ENCODE measurements at places on chromosomes 6 and 20.

DNA sequence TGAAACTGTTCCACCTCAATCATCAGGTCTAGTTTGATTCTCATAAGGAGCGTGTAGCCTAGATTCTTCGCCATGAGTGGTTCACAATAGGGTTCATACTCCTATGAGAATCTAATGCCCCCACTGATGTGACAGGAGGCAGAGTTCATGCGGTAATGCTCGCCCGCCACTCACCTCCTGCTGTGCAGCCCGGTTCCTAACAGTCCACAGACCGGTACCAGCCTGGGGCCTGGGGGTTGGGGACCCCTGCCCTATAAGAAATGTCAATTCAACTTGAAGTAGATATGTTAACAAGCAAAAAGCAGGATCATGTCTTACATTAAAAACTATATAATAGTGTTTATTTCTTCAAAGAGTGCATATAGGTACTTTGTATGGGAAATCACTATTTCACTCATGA, 216.5 kb downstream of the COL19A1 start:
- no peaks in the 10 kb centered on the region for H3K4me1 ChIP-seq
- H3K27ac ChIP-seq = no peak overlapping the region
- no peaks in the 10 kb centered on the region for H3K27me3 ChIP-seq
- no peak for DNase-seq
- no peaks in the 10 kb centered on the region for H3K36me3 ChIP-seq

DNA sequence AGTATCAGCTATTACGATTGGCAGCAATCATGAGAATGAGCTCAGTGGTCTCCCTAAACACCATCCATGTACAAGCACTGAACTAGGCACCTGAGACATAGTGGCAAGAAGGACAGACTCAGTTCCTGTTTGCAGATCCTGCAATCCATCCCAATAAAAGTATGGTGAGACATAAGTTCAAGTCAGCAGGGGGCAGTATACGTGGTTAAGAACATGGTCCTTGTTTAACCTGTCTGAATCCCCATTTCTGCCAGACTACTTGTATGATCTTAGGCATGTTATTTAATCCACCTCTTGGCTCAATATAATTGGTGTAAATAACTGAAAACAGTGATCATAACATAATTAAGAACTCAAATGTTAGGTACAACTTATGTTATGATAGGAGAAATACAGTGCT, 33.2 kb upstream of the PNISR start:
- peak; percentile 7 for DNase-seq
- H3K36me3 ChIP-seq = no peaks in the 10 kb centered on the region
- H3K27me3 ChIP-seq = no peaks in the 10 kb centered on the region
- no peak overlapping the region for H3K27ac ChIP-seq
- no peak overlapping the region for H3K4me3 ChIP-seq

DNA sequence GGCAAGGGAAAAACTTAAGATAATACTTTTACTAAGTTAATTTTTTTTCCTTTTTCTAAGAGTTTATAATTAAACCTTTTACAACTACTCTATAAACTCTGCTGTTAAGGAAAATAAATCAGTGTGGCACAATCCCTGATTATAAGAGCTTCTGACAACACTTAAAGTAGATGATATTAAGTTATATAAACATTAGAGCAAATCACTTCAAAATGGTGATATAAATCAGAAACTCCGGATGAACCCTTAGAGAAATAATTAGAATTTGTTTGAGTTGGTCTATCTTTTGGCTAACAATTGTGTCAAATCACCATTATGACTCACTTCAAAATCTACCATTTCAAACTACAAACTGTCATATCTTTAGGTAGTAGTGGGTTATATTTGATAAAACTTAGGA, 104.9 kb downstream of the ARHGAP18 start:
- H3K27ac ChIP-seq = no peak overlapping the region
- peaks cover 6% of the 10 kb centered on the region for H3K36me3 ChIP-seq
- H3K4me1 ChIP-seq = peaks cover 10% of the 10 kb centered on the region
- H3K27me3 ChIP-seq = no peaks in the 10 kb centered on the region
- H3K4me3 ChIP-seq = no peak overlapping the region

DNA sequence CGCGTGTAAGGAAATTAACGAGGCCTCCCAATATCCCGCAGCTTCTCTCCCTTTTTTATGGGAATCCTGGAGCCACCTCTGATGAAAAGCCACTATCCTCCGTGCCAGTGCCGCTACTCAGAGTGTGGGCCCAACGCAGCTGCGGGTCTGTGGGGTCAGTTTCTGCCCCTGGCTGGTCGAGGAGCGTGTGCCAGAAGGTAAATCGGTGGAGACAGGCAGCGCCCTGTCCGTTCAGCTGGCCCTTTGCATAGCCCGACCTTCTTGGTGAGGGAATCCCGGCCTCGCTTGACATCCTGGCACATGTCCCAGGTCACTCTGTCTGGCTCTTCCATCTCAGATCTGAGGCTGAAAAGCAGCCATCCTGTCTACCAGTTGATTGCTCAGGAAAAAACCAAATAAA, 4.6 kb downstream of the THBS2 start:
- no peaks in the 10 kb centered on the region for H3K27me3 ChIP-seq
- peaks cover 24% of the 10 kb centered on the region for H3K36me3 ChIP-seq
- H3K27ac ChIP-seq = no peak overlapping the region
- DNase-seq = no peak

- H3K36me3 ChIP-seq = no peaks in the 10 kb centered on the region
- no peaks in the 10 kb centered on the region for H3K27me3 ChIP-seq
- H3K27ac ChIP-seq = no peak overlapping the region
- H3K4me3 ChIP-seq = no peak overlapping the region
Observed at GRCh38 chr20:43293068-43293786, 103.5 kb upstream of the PTPRT start.

DNA sequence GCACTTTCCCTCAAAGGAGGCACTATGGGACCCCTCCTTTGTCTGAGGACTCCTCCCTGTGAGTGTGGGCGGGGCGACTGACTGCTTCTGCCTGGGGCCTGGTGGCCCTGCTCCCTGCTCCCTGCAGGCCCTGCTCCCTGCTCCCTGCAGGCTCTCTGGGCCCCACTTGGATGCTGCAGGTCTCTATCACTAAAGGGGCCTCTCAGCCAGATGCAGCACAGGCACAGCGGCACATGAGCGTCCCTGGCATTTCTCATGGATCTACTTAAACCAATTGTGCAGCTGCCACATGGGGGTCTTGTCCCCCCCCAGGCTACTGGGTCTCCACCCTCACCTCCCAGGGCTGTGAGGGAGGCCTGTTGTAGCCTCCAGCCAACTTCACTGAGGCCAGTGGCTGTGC, 7.8 kb downstream of the EEF1A2 start:
- peaks cover 4% of the 10 kb centered on the region for H3K27me3 ChIP-seq
- H3K4me1 ChIP-seq = no peaks in the 10 kb centered on the region
- H3K27ac ChIP-seq = no peak overlapping the region
- no peaks in the 10 kb centered on the region for H3K36me3 ChIP-seq

- peaks cover 11% of the 10 kb centered on the region for H3K4me1 ChIP-seq
- H3K36me3 ChIP-seq = no peaks in the 10 kb centered on the region
- peak; percentile 36 for DNase-seq
- H3K4me3 ChIP-seq = peak overlapping the region; percentile 69
Observed at GRCh38 chr6:83429857-83430610, 817 bp downstream of the ME1 start.

- peak; percentile 99 for DNase-seq
- H3K4me3 ChIP-seq = peak overlapping the region; percentile 45
- H3K27me3 ChIP-seq = no peaks in the 10 kb centered on the region
- H3K4me1 ChIP-seq = peaks cover 25% of the 10 kb centered on the region
- H3K27ac ChIP-seq = peak overlapping the region; percentile 84
Observed at GRCh38 chr6:170438402-170438753, 114.7 kb downstream of the PSMB1 start.

DNA sequence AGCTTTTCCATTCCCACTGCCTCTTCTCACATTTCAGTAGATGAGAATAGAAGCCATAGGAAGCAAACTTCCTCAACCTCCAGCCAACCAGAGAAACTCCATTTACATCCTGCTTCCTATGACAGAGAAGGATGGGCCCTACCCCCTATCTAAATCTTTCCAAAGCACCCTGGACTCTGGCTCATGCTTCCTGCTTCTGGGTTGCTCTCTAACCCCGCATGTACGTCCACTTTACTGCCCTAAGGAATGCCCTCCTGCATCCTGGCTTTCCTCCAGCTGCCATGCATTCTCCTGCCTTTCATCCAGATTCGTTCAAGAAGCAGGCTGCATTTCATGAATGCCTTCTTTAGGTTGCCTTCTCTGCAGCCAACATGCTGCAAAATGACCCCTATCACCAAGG, 91.9 kb downstream of the FAM217A start:
- H3K27me3 ChIP-seq = no peaks in the 10 kb centered on the region
- peak; percentile 39 for DNase-seq
- H3K27ac ChIP-seq = no peak overlapping the region
- peaks cover 16% of the 10 kb centered on the region for H3K4me1 ChIP-seq

DNA sequence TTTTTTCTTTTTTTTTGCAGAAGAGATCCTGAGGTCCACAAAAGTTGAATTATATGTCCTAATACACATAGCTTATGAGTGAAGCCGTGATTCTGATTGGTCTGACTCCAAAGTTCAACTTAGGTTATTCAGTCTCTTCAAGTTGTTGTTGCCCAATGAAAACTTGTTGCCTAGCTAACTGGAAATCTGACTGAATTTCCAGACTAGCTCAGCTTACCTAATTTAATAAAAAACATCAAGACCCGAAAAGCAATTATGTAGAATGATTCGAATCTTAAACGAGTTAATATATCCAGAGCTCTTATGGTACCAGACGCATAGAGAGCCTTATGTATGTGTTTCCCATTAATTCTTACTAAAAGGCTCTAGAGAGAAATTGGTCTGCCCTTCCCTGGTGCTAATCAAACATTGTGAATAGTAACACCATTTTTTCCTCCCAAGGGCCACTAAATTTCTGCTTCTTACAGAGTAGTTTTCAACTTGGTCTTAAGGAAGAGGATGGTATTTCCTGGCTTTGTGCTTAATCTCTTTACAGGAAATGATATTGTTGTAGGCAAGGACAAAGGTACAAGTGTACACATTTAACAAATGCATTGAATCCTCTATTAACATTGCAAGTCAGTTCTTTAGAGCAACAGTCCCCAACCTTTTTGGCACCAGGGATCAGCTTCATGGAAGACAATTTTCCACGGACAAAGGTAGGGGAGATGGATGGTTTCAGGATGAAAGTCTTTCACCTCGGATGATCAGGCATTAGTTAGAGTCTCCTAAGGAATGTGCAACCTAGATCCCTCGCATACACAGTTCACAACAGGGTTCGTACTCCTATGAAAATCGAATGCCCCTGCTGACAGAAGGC, 107.9 kb downstream of the TSHZ2 start:
- H3K27me3 ChIP-seq = no peaks in the 10 kb centered on the region
- H3K4me3 ChIP-seq = no peak overlapping the region
- H3K4me1 ChIP-seq = peaks cover 14% of the 10 kb centered on the region

GRCh38 chr6:105810922-105811482, 275.1 kb upstream of the PRDM1 start:
- no peaks in the 10 kb centered on the region for H3K27me3 ChIP-seq
- DNase-seq = no peak
- H3K4me3 ChIP-seq = no peak overlapping the region
- no peak overlapping the region for H3K27ac ChIP-seq
- H3K4me1 ChIP-seq = peaks cover 16% of the 10 kb centered on the region

- H3K36me3 ChIP-seq = no peaks in the 10 kb centered on the region
- peak overlapping the region; percentile 3 for H3K4me3 ChIP-seq
- peaks cover 33% of the 10 kb centered on the region for H3K4me1 ChIP-seq
- peak; percentile 96 for DNase-seq
- peak overlapping the region; percentile 99 for H3K27ac ChIP-seq
Observed at GRCh38 chr20:58623579-58624473, 27.3 kb upstream of the STX16 start.

GRCh38 chr20:18727032-18727508, 86.5 kb upstream of the SCP2D1 start:
- H3K27me3 ChIP-seq = no peaks in the 10 kb centered on the region
- no peak overlapping the region for H3K27ac ChIP-seq
- H3K4me3 ChIP-seq = no peak overlapping the region
- no peaks in the 10 kb centered on the region for H3K36me3 ChIP-seq
- no peak for DNase-seq

DNA sequence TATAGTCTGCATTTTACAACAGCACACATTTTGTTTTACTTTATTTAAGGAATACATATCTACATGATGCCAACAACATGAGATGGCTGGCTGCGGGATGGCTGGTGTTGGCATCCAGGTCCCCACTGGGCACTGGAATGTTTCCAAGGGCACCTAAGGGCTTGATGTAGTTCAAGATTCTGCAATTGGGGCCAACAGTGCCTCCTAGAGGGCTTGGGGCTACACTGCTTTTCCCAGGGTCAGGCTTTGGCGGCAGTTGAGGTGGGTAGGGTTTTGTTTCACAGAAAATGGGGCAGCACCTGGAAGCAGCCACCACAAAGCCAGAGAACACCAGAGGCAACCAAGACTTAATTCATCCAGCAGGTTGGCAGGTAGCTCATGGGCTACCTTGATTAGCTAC, 202.2 kb upstream of the PRND start:
- DNase-seq = no peak
- H3K36me3 ChIP-seq = no peaks in the 10 kb centered on the region
- no peak overlapping the region for H3K27ac ChIP-seq

- no peaks in the 10 kb centered on the region for H3K27me3 ChIP-seq
- no peaks in the 10 kb centered on the region for H3K4me1 ChIP-seq
- no peak for DNase-seq
- H3K36me3 ChIP-seq = no peaks in the 10 kb centered on the region
Observed at GRCh38 chr6:170267688-170268087, 23.2 kb downstream of the DLL1 start.

DNA sequence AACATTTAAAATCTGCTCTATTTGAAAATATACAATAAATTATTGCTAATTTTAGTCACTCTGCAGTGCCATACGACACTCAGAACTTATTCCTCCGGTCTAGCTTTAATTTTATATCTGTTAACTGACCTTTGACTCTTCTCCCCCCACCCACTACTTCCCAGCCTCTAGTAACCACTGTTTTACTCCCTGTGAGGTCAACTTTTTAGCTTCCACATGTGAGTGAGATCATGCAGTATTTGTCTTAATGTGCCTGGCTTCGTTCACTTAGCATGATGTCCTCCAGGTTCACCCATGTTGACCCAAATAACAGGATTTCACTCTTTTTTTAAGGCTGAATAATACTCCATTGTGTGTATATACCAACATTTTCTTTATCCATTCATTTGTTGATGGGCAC, 80.8 kb downstream of the RPP40 start:
- no peaks in the 10 kb centered on the region for H3K36me3 ChIP-seq
- no peak overlapping the region for H3K27ac ChIP-seq
- peaks cover 3% of the 10 kb centered on the region for H3K4me1 ChIP-seq

GRCh38 chr6:7451326-7451725, 61.7 kb downstream of the RIOK1 start:
- H3K27me3 ChIP-seq = no peaks in the 10 kb centered on the region
- H3K4me1 ChIP-seq = peaks cover 9% of the 10 kb centered on the region
- no peak overlapping the region for H3K27ac ChIP-seq
- no peak for DNase-seq
- H3K4me3 ChIP-seq = no peak overlapping the region

GRCh38 chr6:55913228-55914195, 38.1 kb upstream of the BMP5 start:
- no peak overlapping the region for H3K4me3 ChIP-seq
- no peaks in the 10 kb centered on the region for H3K27me3 ChIP-seq
- H3K4me1 ChIP-seq = peaks cover 3% of the 10 kb centered on the region

GRCh38 chr6:10402648-10403311, 12.1 kb downstream of the TFAP2A start:
- DNase-seq = no peak
- peaks cover 70% of the 10 kb centered on the region for H3K27me3 ChIP-seq
- H3K36me3 ChIP-seq = no peaks in the 10 kb centered on the region

- H3K36me3 ChIP-seq = no peaks in the 10 kb centered on the region
- H3K27me3 ChIP-seq = peaks cover 4% of the 10 kb centered on the region
- no peak overlapping the region for H3K4me3 ChIP-seq
- peaks cover 27% of the 10 kb centered on the region for H3K4me1 ChIP-seq
- peak; percentile 87 for DNase-seq
- H3K27ac ChIP-seq = peak overlapping the region; percentile 20
Observed at GRCh38 chr6:4610256-4610655, 165.9 kb upstream of the CDYL start.
